ENCODE measurements at places on chromosomes 4 and X. TPM values are rescaled to one million over a fixed set of nuclear protein-coding genes. Genes with fewer than 3 reads are reported as not detected.

The TBC1D9 gene
- total RNA-seq = 0.46 TPM

The ARHGEF6 gene
- 27.0 TPM for total RNA-seq

The MAGEB10 gene
- total RNA-seq = not detected

The CXorf49 gene
- not detected for total RNA-seq

- H3K36me3 ChIP-seq = peaks cover 64% of the 10 kb centered on the region
- no peak overlapping the region for H3K4me3 ChIP-seq
- H3K4me1 ChIP-seq = peaks cover 10% of the 10 kb centered on the region
- no peak overlapping the region for H3K27ac ChIP-seq
- no peak for DNase-seq
Measured at GRCh38 chrX:149497626-149498025, 7.5 kb downstream of the IDS start.

GRCh38 chr4:176762661-176763308 is 29.9 kb downstream of the VEGFC start:
- no peak overlapping the region for H3K4me3 ChIP-seq
- no peaks in the 10 kb centered on the region for H3K36me3 ChIP-seq
- H3K27ac ChIP-seq = no peak overlapping the region

DNA sequence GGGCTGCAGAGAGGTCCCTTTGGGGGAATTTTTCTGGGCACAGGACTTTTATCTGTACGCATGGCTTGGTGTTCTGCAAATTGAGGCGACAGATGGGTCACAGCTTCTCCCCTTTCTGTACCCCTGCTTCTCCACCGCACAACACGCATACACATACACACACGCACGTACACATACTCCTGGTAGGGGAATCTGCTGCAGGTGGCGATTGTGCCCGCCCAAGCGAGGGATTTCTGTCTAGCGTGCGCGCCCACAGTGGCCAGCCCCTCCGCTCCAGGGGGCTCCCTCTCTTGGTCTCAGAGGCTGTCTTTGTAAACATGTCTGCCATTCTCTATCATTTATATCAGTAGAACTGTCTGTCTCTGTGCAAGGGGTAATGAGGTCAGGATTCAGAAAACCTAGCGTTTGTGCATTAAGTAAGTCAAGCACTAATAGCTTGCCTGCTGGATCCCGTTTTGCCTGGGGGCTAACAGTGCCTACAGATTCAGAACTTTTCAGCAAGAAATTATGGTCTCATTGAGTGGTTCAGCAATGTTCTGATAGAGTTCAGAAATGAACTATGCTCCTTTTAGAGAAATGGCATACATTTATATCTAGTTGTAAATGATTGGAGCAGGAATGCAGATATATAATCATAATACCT is 2.2 kb downstream of the GRID2 start:
- no peak overlapping the region for H3K27ac ChIP-seq
- no peaks in the 10 kb centered on the region for H3K36me3 ChIP-seq
- no peaks in the 10 kb centered on the region for H3K4me1 ChIP-seq
- DNase-seq = no peak

GRCh38 chrX:151773434-151773833 is 38.9 kb downstream of the CNGA2 start:
- no peaks in the 10 kb centered on the region for H3K36me3 ChIP-seq
- no peak overlapping the region for H3K27ac ChIP-seq
- H3K4me3 ChIP-seq = no peak overlapping the region
- H3K27me3 ChIP-seq = no peaks in the 10 kb centered on the region
- DNase-seq = no peak

- no peak overlapping the region for H3K4me3 ChIP-seq
- H3K36me3 ChIP-seq = no peaks in the 10 kb centered on the region
- no peak overlapping the region for H3K27ac ChIP-seq
- DNase-seq = no peak
- no peaks in the 10 kb centered on the region for H3K4me1 ChIP-seq
Measured at GRCh38 chr4:172256820-172257219, 443.6 kb downstream of the GALNTL6 start.

GRCh38 chr4:71711985-71712348 is 71.9 kb downstream of the GC start:
- no peaks in the 10 kb centered on the region for H3K36me3 ChIP-seq
- H3K4me3 ChIP-seq = no peak overlapping the region
- H3K27ac ChIP-seq = no peak overlapping the region
- no peak for DNase-seq
- H3K4me1 ChIP-seq = no peaks in the 10 kb centered on the region

DNA sequence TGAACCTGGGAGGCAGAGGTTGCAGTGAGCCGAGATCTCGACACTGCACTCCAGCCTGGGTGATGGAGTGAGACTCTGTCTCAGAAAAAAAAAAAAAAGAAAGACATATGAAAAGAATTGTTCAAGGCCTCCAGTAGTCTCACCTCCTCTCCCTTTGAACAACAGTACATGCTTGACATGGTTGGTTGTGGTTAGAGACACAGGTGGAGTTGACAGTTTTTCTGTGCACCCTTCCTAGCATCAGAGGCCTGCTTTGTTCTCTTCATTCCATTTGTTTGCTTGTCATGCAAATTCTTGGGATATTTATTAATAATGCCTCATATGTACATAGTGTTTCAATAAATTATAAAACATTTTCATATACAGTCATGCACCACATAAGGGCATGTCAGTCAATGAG is 18.3 kb upstream of the PDCL2 start:
- H3K27me3 ChIP-seq = no peaks in the 10 kb centered on the region
- no peak overlapping the region for H3K27ac ChIP-seq
- H3K4me3 ChIP-seq = no peak overlapping the region

DNA sequence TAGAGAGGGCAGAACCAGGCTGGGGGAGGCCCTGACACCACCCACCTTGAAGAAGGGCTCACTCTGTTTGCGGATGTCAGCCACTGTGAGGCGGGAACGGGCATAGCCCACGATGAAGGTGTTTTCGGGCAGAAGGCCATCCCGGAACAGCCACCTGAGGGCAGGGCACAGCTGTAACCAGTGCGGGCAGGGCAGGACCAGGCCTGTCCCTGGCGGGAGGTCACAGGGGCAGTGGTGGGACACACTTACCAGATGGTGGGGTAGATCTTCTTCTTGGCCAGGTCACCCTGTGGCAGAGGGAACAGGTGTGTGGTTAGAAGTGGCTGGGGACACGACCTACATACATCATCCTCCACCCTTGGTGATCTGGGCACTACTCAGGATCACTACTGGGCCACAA is 10.8 kb downstream of the G6PD start:
- peaks cover 3% of the 10 kb centered on the region for H3K4me1 ChIP-seq
- no peak for DNase-seq
- H3K27me3 ChIP-seq = no peaks in the 10 kb centered on the region
- no peak overlapping the region for H3K27ac ChIP-seq
- H3K36me3 ChIP-seq = no peaks in the 10 kb centered on the region
- H3K4me3 ChIP-seq = no peak overlapping the region
